ENCODE measurements at places on chromosomes 3 and 15. TPM values are rescaled to one million over a fixed set of nuclear protein-coding genes. Genes with fewer than 3 reads are reported as not detected.
A peak's percentile ranks its signal among the peaks of the same experiment; 100 is the strongest.

Gene SYNPR
- total RNA-seq, result 0.54 TPM

Gene ACTRT3
- 5.9 TPM for total RNA-seq

Gene STARD9
- total RNA-seq, result 6.0 TPM

Gene RFX7
- 41.9 TPM for total RNA-seq

DNA sequence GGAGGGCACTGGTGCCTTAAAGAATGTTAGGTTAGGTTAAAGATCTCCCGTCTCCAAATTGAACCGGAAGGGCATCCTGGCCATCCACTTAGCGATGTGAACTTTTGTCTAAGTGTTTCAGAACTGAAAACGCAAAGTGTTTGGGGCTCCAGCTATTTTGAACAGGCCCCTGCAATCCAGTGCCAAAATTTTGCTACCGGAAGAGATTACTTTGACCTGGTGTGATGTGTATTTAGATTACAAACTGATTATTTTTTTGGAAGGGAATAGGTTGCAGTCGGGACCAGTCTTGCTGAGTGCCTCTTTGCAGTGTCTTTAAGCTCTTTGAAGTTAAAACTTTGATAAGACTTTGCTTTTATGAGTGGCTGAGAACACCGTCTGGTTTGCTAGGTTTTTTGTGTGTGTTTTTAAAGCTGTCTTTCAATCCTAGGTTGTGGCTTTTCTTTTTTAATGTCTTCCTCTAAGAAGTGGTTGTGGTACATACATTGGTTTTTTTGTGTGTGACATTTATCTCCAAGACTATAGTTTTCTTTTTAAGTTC, 179.6 kb downstream of the OR4M2 start:
- no peak for DNase-seq
- no peak overlapping the region for H3K4me3 ChIP-seq
- no peaks in the 10 kb centered on the region for H3K4me1 ChIP-seq
- H3K36me3 ChIP-seq, result no peaks in the 10 kb centered on the region

DNA sequence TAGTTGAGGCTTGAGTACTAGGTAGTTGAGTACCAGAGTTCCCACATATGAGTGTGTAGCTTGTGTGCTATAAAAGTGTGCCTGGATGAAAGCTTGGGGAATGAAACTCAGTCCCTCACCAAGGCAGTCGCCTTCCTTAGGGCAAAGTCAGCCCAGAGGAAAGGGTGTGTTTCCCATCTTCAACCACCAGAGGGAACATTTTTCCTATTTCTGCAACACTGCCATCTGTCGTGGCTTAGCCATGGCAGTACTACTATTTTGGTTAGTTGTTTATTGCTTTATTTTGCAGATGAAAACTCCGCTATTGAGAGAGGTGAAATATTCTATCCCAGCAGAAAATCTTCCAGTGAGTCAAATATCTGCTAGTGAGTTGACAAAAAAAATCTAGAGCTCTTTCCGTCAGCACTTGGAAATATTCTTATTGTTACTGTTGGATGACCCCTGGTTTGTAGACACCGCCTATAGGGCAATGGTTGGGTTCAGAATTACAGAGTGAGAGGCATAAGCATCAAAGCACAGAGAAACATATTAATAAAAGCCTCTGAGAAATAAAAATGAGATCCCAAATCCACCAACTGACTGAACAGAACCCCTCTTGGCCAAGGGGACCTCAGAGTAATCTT, 239.9 kb downstream of the CPNE4 start:
- no peaks in the 10 kb centered on the region for H3K36me3 ChIP-seq
- H3K4me3 ChIP-seq, result no peak overlapping the region
- peak; percentile 27 for DNase-seq
- H3K4me1 ChIP-seq, result peaks cover 11% of the 10 kb centered on the region

DNA sequence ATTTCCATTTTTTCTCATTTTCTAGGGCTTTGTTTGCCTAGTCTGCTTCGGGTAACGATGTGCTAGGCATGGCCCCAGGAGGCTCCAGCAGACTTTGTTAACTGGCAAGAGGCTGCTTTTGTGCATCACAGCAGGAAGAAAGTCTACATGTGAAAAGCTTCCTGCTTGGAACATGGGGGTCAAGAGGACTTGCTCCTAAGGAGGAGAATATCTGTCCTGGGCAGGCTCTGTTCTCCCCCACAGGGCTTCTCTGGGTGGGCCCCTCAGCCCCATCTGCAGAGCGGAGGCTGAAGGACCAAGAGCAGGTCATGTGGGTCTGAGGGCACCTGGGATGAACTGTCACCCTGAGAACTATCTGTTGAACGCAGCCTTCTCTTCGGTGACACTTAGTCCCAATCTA, 94.7 kb downstream of the CCNL1 start:
- peak; percentile 55 for DNase-seq
- no peak overlapping the region for H3K27ac ChIP-seq
- peaks cover 15% of the 10 kb centered on the region for H3K4me1 ChIP-seq
- H3K27me3 ChIP-seq, result no peaks in the 10 kb centered on the region
- H3K4me3 ChIP-seq, result no peak overlapping the region
- no peaks in the 10 kb centered on the region for H3K36me3 ChIP-seq

DNA sequence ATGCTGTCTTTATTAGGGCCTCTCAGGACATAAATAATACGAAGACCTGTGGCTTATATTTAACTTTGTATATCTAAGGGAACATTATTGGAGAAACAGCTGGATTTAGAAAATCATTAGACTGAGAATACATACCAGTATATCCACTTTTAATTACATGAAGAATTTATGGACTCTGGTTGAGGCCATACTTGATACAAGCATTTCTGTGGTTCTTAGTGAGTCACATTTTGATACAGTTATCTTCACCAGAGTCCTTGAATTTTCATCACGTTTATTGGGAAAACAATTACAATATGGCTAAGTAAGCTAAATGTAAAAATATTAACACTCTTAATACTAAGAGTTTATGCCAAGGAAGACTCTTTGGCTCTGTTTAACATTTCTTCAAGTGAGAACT, 9.9 kb downstream of the KIF23 start:
- peaks cover 92% of the 10 kb centered on the region for H3K36me3 ChIP-seq
- no peak overlapping the region for H3K27ac ChIP-seq
- DNase-seq, result no peak
- no peaks in the 10 kb centered on the region for H3K4me1 ChIP-seq

GRCh38 chr3:125054449-125055329, 1.1 kb downstream of the HEG1 start:
- no peaks in the 10 kb centered on the region for H3K36me3 ChIP-seq
- peak overlapping the region; percentile 77 for H3K4me3 ChIP-seq
- peaks cover 7% of the 10 kb centered on the region for H3K27me3 ChIP-seq
- no peak for DNase-seq
- H3K27ac ChIP-seq, result no peak overlapping the region

GRCh38 chr3:133169331-133170068, 131.3 kb downstream of the TMEM108 start:
- H3K4me3 ChIP-seq, result no peak overlapping the region
- H3K27me3 ChIP-seq, result no peaks in the 10 kb centered on the region
- no peak for DNase-seq

- H3K27ac ChIP-seq, result no peak overlapping the region
- no peaks in the 10 kb centered on the region for H3K27me3 ChIP-seq
- H3K4me3 ChIP-seq, result no peak overlapping the region
- peaks cover 57% of the 10 kb centered on the region for H3K4me1 ChIP-seq
Observed at GRCh38 chr3:71051893-71052687, 531.4 kb downstream of the FOXP1 start.

Data from H1 (cell line).